ENCODE measurements at places on chromosomes 11 and 22.

DNA sequence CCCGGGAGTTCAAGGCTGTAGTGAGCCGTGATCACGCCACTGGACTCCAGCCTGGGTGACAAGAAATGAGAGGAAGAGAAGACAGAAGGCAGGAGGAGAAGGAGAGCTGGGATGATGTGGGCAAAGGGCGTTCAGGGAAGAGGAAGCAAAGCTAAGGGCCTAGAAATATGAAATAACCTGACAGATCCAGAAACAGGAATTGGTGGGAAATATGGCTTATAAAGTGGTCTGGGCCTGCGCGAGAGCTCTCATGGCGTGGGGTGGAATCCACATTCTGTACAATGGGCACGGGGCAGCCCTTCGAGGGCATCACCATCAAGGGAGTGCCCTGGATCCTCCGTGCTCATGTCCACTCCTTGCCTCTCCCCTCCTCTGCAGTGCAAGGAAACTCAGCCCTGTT lies 46.8 kb upstream of the RASSF10 start:
- DNase-seq = no peak

DNA sequence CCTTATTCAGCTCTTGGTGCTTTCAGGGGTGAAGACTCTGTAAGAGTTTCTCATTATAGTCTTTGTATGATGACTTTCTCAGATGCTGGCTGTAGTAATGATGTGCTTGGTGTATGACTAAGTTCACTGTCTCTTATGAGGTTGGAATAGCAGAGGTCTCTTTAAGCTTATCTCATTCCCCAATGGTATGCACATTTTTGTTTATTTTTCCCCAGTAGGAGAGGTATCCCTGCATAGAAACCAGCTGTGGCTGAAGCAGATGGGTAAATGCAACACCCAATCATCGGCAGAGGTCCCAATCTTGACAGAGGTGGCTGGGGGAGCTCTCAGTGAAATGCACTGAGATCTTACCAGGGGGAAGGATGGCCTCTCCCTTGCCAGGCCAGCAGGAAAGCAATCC lies 34.6 kb downstream of the BBOX1 start:
- no peak for DNase-seq

DNA sequence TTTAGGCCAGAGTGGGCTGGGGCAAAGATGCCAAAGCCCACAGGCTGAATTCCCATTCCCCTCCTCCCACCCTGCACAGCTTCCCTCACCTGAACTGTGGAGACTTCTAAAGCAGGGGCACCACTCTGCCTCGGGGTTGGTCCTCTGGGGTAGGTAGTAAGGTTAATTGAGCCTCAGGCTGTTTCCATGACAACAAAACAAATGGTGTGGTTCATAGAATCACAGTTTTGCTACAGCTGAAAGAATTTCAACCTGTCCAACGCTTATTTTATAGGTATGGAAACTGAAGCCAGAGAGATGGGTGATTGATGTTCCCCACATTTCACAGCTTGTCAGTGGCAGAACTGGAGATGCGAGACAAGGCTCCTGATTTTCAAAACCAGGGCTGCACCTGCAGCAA lies 109.5 kb downstream of the SNX19 start:
- no peak for DNase-seq

- DNase-seq = no peak
Observed at GRCh38 chr11:108926841-108927577, 262.1 kb downstream of the DDX10 start.
